ELR (cell line): ENCODE measurements at places on chromosomes 2 and 18.

DNA sequence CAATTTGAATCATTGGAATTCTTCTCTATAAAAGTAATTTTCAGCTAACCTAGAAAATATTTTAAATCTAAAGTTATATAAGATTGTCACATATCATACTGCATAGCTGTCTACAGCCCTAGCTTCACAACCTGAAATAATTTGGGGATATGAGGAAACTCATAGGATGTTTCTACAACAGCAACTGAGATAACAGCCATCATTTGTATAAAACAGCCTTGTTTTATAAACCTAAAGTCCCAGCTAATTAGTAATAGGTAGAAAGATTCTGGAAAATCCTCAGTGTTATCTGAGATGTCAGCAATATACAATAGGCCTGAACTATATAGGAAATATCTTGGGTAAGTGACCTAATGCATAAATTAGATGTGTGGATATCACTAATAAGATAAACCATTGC lies 47.6 kb upstream of the TSPYL6 start:
- no peak for DNase-seq

GRCh38 chr2:182259629-182260150 lies 167.1 kb downstream of the PDE1A start:
- DNase-seq: no peak

DNA sequence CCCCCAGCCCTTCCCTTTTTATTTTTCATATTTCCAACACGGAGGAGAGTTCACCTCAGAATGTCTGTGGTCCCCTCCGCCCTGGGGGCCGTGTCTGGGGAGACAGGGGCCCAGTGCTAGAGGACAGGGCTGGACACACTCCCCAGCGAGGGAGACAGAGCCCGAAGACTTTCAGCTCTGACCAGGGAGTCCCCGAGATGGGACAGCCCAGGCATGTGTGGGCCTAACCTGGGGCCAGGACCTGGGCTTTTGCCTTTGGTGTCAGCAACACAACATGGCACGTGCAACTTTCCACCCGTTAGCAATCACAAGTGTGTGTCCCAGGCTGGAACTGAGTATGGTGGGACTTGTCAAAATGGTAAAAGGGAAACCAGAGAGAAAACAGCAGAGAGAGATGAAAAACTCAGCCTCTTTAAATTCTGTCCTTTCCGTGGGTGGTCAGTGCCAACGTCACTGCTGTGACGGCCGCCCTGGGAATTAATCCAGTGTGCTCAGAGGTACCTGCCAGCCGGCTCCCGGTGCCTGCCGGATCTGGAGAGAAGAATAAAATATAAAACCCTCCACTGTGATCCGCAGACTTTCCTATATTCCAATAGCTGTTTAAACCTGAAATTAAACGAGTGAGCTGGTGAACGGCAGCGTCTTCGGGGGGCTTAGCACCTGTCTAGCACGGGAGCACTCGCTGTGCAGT lies 245.8 kb downstream of the EIPR1 start:
- DNase-seq: no peak

DNA sequence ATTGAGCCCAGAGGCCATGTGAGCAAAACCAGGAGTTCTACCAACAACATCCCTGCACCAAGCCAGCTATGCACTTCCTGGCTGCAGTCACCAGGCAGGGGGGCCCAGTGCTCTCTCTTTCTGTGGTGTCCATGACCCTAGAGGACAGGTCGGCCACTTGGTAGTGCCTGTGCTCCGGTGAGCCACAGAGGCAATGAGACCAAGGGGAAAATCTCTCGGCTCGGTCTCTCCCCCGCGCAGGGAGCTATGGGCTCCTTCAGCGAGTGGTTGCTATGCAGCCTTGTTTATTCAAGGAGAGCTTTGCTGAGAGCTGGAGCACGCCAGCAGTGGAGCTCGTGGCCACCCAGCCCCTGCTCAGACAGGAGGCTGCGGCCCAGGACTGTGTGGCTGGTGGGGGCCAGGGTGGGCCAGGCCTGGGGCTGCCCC lies at the start of gene TOGARAM2:
Gene TOGARAM2 (plus strand): TSS at position 283 of the 426 bp plus-strand sequence. CDS start 13,537 bp downstream, outside the sequence.
- no peak for DNase-seq

- DNase-seq: peak; percentile 69
Observed at GRCh38 chr18:67951137-67951536, 434.6 kb upstream of the DSEL start.

DNA sequence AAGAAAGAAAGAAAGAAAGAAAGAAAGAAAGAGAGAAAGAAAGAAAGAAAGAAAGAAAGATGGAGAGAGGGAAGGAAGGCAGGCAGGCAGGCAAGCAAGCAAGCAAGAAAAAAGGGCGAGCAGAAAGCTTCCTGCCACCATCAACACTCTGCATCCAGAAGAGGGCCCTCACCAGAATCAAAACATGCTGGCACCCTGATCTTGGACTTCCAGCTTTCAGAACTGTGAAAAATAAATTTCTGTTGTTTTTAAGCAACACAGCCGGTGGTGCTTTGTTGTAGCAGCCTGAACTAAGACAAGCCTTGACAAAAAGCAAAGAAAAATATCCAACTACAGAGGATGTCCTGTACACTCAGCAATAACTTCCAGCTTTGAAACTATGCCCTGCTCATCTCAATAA lies 401.7 kb downstream of the LRATD1 start:
- DNase-seq: no peak

- no peak for DNase-seq
Observed at GRCh38 chr18:33022370-33022769, 249.5 kb upstream of the KLHL14 start.

GRCh38 chr2:220106065-220106464 lies 478.6 kb downstream of the SLC4A3 start:
- DNase-seq: no peak

DNA sequence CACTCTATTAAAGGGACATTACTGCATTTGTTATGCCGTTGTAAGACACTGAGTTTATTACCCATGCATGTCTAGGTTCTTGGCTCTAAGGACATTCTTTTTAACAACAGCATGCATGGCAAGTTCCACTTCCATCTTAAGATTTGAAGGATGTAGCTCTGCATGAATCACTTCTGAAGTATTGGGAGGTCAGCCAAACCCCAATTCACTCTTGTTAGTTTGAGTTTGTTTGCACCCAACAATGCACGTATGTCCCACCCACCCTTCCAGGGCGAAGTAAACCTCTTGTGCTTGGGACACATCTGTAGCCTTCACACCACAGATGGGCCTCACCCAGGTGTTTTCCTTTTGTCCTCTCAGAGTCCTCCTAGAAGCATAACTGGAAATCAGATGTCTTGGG lies 5.6 kb upstream of the LAMA3 start:
- DNase-seq: peak; percentile 28

DNA sequence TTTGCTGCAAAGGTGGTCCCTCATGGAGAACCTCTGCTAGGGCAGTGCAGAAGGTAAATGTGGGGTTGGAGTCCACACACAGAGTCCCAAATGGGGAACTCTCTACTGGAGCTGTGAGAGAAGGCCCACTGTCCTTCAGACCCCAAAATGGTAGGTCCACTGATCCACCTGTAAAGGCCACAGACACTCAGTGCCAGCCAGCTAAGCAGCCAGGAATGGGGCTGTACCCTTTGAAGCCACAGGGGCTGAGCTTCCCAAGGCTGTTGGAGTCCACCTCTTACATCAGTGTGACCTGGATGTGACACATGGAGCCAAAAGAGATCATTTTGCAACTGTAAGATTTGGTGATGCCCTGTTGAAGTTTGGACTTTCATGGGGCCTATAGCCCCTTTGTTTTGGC lies 252.4 kb upstream of the GULP1 start:
- no peak for DNase-seq

GRCh38 chr18:25099895-25100294 lies 252.1 kb downstream of the ZNF521 start:
- DNase-seq: no peak

DNA sequence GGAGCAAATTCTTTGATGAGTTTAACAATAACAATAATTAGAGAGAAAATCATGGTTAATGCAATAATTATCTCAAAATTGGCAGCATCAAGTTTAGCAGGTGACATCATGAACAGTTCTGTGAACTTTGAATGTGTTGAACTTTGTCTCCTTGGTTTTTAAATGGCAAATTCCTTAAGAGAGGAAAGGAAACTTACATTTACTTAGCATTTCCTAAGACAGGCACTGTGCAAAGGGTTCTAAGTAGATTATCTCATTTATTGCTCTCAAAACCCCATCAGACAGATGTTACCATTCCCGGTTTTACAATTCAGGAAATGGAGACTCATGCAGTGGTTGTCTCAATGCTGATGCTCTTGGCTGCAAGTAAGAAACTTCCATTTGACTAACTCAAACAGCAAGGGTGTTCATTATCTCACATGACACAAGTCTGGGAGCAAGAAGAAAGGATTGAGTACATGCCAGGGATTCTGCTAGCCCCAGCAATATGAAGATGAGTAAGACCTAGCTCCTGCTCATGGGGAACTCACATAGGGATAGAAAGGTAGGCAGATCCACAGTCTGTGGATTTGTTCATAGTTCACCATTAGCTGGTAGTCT lies 81.3 kb upstream of the ITGA6 start:
- DNase-seq: no peak

DNA sequence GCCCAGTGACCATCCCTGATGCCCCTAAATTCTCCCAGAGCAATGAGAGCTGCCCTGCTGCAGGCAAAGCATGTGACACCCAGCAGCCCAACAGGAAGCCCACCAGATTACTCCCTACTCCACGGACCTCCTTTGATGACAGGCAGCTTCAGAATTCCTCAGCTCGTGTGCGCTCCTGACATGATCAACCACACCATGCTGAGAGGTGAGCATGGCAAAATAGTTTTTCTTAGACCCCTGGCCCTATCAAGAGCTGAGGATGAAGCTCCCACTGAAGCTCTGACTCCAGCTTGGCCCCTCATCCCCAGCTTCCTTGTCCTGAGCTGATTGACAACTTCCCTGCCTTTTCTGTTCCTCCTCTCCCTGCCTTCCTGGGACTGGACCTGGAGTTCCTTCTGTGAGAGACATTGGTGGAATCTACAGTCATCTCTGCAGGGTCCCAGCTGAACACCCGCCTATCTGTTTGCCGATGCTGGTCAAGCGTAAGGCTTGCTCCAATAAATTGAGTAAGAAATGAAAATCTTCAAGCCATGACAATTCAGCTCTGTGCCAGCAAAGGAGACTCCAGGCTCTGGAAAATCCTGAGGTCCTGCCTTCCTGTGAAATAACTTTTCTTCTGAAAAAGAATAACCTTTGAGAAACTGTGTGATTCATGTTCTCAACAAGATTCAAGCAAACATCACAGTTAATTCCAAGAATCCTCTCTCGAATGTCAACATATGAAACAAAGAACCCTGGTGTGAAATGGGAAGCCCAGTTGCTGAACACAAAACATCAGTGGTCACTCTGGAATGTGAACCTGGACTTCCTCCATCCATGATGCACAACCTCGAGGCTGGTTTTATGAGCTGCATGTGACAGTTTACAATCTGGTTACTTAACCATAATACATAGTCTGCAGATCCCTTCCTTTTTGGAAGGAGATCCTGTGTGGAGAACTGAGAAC lies 201.1 kb downstream of the SPP2 start:
- peak; percentile 97 for DNase-seq
